ENCODE measurements at places on chromosomes 16 and 17.

DNA sequence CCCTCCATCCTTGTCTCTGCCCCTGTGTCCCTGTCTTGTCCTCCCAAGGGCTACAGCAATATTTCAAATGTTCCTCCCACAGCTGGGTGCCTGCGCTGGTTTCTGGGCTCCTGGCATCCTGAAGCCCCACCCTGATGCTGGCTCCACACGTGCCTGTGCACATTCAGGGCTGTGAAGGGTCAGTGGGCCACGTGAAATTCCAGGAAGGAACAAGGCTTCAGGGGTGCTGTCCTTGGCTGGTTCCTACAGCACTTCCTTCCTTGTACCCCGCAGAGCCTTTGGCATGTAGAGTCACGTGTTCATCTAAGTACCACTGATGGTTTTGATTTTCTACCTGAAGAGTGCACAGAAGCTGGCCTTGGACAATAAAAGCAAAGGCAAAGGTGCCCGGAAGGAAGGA lies 57.7 kb upstream of the NLK start:
- DNase-seq = no peak

DNA sequence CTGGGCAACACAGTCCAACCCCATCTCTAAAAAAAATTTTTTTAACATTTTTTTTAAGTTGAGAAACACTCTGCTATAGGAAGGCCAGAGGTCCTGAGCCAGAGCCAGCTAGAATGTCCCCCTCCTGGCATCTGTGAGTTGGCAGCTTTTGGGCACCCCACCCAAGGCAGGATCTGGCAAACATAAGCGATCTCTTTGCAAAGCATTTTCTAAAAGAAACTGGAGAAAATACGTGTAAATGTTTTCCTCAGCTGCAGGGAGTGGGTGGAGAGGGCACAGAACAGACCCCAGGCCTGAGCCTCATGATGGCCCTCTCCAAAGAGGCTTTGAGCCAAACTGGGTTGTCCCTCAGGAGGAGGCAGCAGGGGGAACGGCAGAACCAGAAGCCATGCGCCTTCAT lies 11.7 kb downstream of the CAVIN1 start:
- DNase-seq = peak; percentile 41

GRCh38 chr17:82959990-82960418 lies 119.4 kb upstream of the METRNL start:
- no peak for DNase-seq

DNA sequence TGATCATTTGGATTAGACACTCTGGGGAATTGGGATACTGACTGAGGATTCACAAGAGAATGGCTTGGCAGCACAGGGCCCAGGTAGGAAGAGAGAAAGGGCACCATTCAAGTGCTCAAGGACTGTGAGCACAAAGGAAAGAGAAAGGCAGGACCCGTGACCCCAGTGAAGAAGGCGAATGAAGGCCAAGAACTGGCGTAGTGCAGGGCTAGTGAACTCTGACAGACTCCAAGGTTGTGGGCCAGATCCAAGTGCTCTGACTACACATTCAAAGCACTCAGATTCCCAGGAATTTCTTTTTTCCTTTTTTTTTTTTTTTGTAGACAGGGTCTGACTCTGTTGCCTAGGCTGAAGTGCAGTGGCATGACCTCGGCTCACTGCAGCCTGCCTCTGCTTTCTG lies 5.0 kb downstream of the GTF3C1 start:
- DNase-seq = no peak

DNA sequence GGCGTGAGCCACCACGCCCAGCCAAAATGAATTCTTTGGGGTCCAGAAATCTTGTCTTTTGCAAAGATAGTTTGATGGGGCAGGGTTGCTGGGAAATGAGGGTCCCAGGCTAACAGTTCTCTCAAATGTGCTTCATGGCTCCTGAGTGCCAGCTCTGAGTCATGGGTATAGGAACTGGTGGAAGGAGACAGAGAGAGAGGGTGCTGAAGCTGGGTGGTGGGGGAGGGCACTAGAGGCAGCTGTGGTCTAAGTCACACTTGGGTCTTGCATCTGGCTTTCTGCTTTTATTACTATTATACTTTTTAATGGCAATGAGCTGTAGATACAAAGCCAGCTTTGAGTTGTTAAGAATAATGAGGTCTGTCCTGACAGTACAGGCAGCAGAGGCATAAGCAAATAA lies 54.6 kb downstream of the PRKCA start:
- no peak for DNase-seq
